Esophagus mucosa (tissue), 1 donor: ENCODE measurements at places on chromosomes 6 and 20. TPM values are rescaled to one million over a fixed set of nuclear protein-coding genes. Genes with fewer than 3 reads are reported as not detected.

The ZSCAN23 gene
- total RNA-seq = 0.72 TPM

DNA sequence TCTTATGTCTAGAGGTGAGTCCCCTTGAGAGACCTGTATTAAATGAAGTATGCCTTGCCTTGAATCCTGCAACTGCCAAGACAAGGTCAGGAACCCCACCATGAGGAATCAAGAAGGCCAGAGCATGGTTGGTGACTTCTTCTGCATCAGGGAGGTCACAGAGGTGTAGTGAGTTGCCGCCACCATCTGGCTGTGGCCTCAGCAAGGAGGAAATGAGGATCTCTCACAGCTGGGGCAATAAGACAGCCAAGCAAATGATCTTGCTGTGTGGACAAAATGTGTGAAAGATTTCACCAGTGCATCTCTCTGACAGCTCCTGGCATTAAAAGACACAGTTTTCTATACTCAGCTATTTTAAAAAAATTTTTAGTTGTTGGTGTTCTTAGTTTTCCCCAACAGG is 611.0 kb downstream of the DOK5 start:
- ATAC-seq = no peak

The OSER1 gene
- 20.6 TPM for total RNA-seq

The SPTLC3 gene
- 9.0 TPM for total RNA-seq
